Activated naive CD4-positive, alpha-beta T cell (primary cell): ENCODE measurements at places on chromosomes 16 and 17.

- no peak for DNase-seq
These were observed at the start of gene CETP for GRCh38 chr16:56961851-56962281. Gene CETP (plus strand): TSS chr16:56961950. CDS start chr16:56961980, 30 bp downstream.

DNA sequence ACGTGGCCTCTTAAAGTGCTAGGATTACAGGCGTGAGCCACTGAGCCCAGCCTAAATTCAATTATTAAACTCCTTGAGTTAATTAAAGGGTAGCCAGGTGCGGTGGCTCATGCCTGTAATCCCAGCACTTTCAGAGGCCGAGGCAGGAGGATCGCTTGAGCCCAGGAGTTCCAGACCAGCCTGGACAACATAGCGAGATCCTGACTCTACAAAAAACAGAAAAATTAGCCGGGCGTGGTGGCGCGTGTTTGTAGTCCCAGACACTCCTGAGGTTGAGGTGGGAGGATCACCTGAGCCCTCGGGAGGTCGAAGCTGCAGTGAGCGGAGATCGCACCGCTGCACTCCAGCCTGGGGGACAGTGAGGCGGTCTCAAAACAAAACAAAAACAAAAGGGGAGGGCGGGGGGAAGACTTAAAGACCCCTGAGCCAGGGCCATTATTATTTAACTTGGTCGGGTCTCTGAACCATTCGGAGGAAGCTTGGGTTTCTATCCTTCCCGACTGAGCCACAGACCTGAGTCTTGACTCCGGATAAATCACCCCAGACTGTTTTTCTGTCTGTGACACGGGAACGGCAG lies 19.5 kb downstream of the BCL7C start:
- DNase-seq: no peak

GRCh38 chr16:89253548-89254287 lies 36.2 kb downstream of the ZNF778 start:
- DNase-seq: no peak

DNA sequence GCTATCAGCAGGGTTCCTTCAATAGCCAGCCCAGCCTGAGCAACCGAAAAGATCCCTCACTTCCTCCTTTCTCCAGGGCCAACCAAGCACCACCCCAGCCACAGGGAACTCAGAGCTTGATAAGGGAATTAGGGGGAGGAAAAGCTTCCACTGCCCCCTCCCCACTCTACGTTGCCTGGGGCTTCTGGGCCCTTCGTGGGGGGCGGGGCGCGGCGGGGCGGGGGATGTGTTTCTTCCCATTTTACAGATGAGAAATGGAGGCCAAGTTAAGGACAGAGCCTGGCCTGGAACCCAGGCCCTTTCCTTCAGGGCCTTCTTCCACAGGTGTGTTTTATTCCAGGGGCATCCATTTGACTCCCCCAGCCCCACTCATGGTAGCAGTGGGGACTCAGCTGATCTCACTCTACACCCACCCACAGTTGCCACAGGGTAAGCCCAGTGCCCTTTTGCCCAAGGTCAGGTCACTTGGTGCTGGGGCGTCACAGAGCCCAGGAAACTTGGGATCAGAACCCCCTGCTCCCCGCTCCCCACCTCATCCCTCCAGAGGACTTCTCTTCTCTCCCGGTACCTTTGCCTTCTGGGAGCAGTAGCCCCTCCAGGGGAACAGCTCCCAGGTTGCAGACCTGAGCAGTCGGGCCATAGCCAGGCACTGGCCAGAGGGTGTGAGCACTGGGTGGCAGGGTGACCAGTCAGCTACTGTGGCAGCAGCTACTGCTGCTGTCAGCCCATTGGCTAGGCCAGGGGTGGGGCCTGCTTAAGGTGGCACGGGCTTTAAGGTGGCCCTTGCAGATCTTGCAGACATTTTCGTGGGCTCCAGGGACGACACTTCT lies at the start of gene LDHD:
Gene LDHD, minus strand, starts transcription at position 700 of the 830 bp plus-strand sequence. Its CDS starts 60 bp downstream, at position 640.
- DNase-seq: no peak
